Cardiac septum (tissue), 1 donor: ENCODE measurements at places on chromosomes 7 and 10. TPM values are rescaled to one million over a fixed set of nuclear protein-coding genes. Genes with fewer than 3 reads are reported as not detected.

DNA sequence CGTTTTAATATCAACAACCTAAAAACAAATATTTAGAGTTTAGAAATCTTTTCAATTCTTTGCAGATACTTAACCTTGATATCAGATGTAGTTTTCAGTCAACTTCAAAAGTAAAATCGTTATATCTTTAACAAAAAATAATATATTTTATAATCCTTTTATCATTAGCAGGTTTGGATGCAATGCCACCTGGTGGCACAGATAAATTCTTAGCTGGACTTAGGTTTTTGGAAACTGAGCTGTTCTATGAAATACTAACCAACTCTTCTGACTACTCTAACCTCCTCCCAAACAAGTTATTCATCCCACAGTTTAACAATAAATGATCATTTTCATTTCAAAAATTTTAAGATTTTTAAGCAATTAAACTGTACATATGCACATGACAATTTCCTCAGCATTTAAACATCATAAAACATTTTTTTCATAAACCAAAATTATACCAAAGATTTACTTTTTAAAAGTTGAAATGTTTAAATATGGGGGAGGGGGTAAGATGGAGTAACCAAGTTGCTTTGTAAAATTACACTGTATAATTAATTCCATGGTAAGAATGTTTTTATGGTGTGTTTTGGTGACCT, 56.9 kb downstream of the HIBADH start:
- no peak for DNase-seq

AOAH gene
- 1.6 TPM for total RNA-seq

- no peak for DNase-seq
Measured at GRCh38 chr7:103576641-103577040, 130.6 kb upstream of the SLC26A5 start.

MYO1G gene
- 2.4 TPM for total RNA-seq

CYP3A7 gene
- not detected for total RNA-seq

TEX47 gene
- 0.24 TPM for total RNA-seq

DNA sequence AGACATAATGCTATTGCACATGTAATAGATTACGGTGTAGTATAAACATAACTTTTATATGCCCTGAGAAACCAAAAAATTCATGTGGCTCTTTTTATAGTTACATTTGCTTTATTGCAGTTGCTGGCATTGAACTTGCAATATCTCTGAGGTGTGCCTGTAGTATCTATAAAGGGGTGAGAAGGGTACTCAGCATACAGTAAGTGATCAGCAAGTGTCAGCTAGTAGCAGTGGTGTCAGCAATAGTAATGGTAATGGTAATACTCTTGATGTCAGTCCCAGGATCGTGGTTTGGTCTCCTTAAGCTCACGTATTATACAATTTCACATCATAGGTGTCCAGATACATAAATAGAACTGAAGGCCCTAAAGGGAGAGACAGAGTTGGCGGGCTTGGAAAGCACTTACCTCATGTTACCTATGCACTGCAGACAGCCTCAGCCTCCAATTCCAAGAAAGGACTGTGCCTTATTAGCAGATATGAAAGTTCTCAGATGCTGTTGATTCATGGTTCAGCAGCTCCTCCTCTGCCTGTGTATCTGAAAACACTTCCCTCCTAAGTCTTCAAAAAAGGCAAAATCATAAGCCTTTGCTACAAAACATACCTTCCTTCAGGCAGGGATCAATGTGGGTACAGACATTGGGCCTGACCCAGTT, 6.6 kb upstream of the GIMAP7 start:
- no peak for DNase-seq

DDC gene
- total RNA-seq: not detected

DNA sequence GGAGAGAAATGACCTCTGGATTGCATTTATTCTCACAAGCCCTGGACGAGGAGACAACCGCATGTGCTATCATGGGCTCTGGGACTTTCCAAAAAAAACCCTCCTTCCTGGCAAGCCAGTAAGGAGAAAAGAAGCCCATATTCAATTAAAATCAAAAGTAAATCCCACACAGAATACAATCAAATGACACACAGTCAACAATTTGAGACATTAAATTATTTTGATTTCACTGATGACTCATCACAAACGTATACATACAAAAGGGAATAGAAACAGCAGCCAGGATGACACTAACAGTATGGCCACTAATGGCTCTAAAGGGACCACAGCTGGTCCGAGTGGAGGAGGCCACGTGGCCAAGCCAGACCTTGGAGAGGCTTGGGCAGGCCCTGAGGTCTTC, 24.9 kb downstream of the LRRC20 start:
- no peak for DNase-seq

GRCh38 chr7:30448461-30449189, 30.0 kb downstream of the NOD1 start:
- DNase-seq: peak; percentile 49

DNA sequence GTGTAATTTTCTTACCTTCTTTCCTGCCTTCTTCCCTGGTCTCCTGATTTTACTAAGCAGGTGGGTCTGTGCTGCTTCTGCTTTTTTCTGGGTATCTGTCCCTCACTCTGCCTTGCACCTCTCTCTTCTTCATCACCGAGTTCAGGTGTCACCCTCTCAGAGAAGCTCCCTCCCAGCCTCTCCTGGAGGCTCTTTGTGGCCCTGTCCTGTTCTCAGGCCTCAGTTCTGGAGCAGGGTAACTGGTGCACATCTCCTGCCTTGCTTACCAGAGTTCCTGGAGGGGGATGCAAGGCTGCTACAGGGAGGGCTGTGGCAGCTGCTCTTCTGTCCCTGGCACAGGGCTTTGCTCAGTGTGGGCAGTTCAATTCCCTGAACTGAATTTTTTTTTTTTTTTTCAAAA, 66.1 kb downstream of the RBM33 start:
- no peak for DNase-seq

MEIG1 gene
- total RNA-seq: 0.54 TPM

ICA1 gene
- 76.0 TPM for total RNA-seq

TCAF2 gene
- 0.54 TPM for total RNA-seq

- DNase-seq: no peak
Measured at GRCh38 chr10:63313066-63313717, 152.6 kb downstream of the JMJD1C start.

DNA sequence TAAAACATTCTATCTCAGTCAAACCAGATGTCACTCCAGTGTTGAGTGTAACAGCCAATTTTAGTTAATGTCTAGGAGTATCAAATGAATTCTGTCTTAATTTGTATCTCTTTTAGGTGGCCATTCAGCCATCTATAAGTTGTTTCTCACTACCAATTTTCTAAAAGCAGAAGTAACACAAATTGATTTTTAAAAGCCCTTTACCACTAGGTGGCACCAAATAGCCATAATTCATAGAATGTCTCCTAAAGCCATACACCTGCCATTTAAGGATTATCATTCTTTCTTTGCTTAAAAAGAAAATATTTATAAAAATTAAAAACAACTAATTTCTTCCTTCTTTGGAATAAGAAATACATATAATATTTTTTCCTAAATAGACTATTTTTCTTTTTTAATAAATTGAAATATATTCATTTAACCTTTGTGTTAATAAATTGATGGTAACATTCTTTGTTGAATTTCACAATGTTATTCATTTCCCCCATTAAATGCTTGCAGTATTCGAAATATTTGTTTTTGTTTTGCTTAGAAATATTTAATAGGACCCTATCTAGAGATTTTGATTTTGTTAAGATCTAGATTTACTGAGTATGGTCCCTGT, 107.8 kb upstream of the PPP1R3A start:
- no peak for DNase-seq

- DNase-seq: no peak
Measured at GRCh38 chr10:125836746-125837145, 13.4 kb downstream of the BCCIP start.

- no peak for DNase-seq
Measured at GRCh38 chr10:124717911-124718741, 26.1 kb downstream of the FAM53B start.

WDFY4 gene
- 1.5 TPM for total RNA-seq

PRPS1L1 gene
- not detected for total RNA-seq

ECHS1 gene
- total RNA-seq: 152 TPM

GRCh38 chr7:74224511-74224832, 14.7 kb downstream of the LAT2 start:
- no peak for DNase-seq

AGR2 gene
- not detected for total RNA-seq

GRCh38 chr10:52514481-52514880, 200.4 kb downstream of the DKK1 start:
- DNase-seq: no peak

NKX1-2 gene
- not detected for total RNA-seq

OR9A2 gene
- total RNA-seq: not detected

DNA sequence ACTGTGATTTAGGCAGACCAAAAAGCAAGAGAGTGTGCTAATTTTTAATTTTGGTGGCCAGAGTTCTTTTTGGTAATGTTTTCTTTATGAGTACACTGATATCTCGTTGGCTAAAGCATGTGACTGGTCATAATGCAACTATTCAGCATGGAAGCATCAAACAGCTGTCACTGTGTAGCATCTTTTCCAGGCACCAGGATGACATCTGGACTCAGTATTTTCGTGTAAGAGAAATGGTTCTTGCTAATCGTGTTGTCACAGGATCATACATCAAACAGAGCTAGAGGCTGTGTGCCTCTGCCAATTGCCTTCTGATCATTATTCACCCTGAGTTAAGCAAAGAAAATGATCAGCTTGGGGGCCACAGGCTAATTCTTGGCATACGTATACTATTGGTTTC, 118.9 kb downstream of the SND1 start:
- no peak for DNase-seq

DNA sequence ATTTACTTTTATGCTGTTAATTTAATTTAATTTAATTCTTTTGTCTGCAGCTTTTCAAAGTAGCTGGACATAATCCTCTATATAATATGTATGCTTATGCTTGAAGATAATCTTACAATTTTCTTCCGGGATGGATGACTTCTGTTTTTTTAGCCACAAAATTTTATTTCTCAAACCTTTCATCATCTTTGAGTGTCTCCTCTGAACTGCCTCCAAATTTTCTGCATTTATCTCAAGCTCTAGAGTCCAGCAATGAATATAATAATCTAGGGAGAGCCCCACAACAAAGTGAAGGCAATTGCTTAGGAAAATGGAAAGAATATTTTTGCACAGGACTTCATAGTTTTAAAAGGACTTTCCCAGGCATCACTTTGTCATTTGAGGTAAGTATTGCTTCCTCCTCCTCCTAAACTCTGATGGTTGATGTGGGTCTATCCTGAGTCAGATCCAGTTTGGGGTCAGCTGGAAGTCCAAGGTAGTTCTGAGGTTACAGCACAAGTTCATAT, 53.7 kb upstream of the FAM3C start:
- DNase-seq: no peak

FAM25G gene
- not detected for total RNA-seq

NUTM2D gene
- total RNA-seq: 3.0 TPM

SAMD9L gene
- total RNA-seq: 4.1 TPM

GSAP gene
- 7.2 TPM for total RNA-seq

GHRHR gene
- not detected for total RNA-seq

GRCh38 chr10:70145166-70145665, 1.3 kb downstream of the TYSND1 start:
- DNase-seq: no peak
